ENCODE measurements at places on chromosomes 1 and 21. TPM values are rescaled to one million over a fixed set of nuclear protein-coding genes. Genes with fewer than 3 reads are reported as not detected.

AIRE gene
- total RNA-seq: 0.58 TPM

FAM72D gene
- total RNA-seq: 18.2 TPM

CATSPERE gene
- total RNA-seq: 0.23 TPM

RNF186 gene
- not detected for total RNA-seq

TCEA3 gene
- total RNA-seq: 1.2 TPM

OVAAL gene
- not detected for total RNA-seq

ADGRB2 gene
- total RNA-seq: 0.81 TPM

CA6 gene
- 0.18 TPM for total RNA-seq

C1QTNF12 gene
- 2.0 TPM for total RNA-seq

RAB3B gene
- total RNA-seq: 0.08 TPM

AMPD1 gene
- total RNA-seq: not detected

SELE gene
- not detected for total RNA-seq

TMPRSS15 gene
- total RNA-seq: not detected

C1orf52 gene
- 21.4 TPM for total RNA-seq

POLR3C gene
- total RNA-seq: 32.1 TPM

SPRR5 gene
- not detected for total RNA-seq

S100A12 gene
- not detected for total RNA-seq

EPHA2 gene
- total RNA-seq: not detected

RASSF5 gene
- total RNA-seq: 213 TPM

PLD5 gene
- not detected for total RNA-seq

NBPF11 gene
- total RNA-seq: 9.8 TPM

DEPDC1 gene
- 25.7 TPM for total RNA-seq

SAMSN1 gene
- total RNA-seq: 87.1 TPM

SMCP gene
- not detected for total RNA-seq

TCHHL1 gene
- total RNA-seq: not detected

WRAP73 gene
- 38.9 TPM for total RNA-seq

FMO4 gene
- total RNA-seq: 1.2 TPM

SDC3 gene
- total RNA-seq: not detected

ACTL8 gene
- not detected for total RNA-seq
